MM.1S (cell line): ENCODE measurements at places on chromosomes 2 and 18.

- H3K27ac ChIP-seq = no peak overlapping the region
- no peaks in the 10 kb centered on the region for H3K4me1 ChIP-seq
- H3K36me3 ChIP-seq = no peaks in the 10 kb centered on the region
- no peak overlapping the region for H3K4me3 ChIP-seq
- no peak for DNase-seq
- H3K27me3 ChIP-seq = no peaks in the 10 kb centered on the region
These were observed 162.4 kb downstream of the EML6 start for GRCh38 chr2:54885891-54886290.

DNA sequence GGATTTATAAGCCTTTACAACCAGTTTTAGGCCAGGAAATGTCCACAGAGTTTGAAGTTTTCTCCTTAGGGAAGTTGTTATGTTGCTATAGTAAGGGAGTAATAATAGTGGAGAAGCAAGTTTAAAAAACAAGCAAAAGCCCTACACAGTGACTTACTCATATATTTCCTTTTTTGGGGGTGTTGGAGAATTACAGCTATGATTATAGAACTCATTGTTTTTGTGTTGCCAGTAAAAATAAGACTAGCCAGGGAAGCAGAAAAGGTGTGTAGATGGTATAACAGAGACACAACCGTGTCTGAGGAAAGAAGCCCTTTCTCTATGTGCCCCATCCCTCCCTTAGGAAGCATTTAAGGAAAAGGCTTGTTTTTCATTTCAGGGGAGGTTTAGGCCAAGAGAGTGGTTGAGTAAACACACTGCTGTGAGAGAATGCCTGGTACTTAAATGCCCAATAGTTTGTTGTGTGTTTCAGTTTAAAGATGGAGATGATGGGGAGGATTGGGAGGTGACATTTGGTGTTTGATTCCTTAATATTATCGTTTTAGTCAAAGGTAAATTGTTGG lies 2.3 kb downstream of the VAPA start:
- H3K27ac ChIP-seq = no peak overlapping the region; the same call in 1 of the 2 replicates
- H3K4me3 ChIP-seq = peak overlapping the region; percentile 85
- no peaks in the 10 kb centered on the region for H3K27me3 ChIP-seq
- no peak for DNase-seq
- peaks cover 33% of the 10 kb centered on the region for H3K4me1 ChIP-seq

- H3K36me3 ChIP-seq = no peaks in the 10 kb centered on the region
- no peaks in the 10 kb centered on the region for H3K27me3 ChIP-seq
- DNase-seq = no peak
- H3K4me1 ChIP-seq = no peaks in the 10 kb centered on the region
These were observed 61.7 kb downstream of the ACKR3 start for GRCh38 chr2:236631281-236631855.

GRCh38 chr2:179264368-179265081 lies at the start of gene SESTD1:
SESTD1 (minus strand) TSS chr2:179264832; CDS start chr2:179191841, 72,991 bp downstream.
- H3K27me3 ChIP-seq = 0 out of 2 replicates have a peak, but pooled peaks cover 3% of the 10 kb centered on the region
- DNase-seq = peak; percentile 60
- H3K36me3 ChIP-seq = no peaks in the 10 kb centered on the region

GRCh38 chr18:3306391-3306790 lies 44.5 kb downstream of the MYL12B start:
- DNase-seq = no peak
- H3K27ac ChIP-seq = no peak overlapping the region
- H3K4me1 ChIP-seq = no peaks in the 10 kb centered on the region
- no peak overlapping the region for H3K4me3 ChIP-seq

DNA sequence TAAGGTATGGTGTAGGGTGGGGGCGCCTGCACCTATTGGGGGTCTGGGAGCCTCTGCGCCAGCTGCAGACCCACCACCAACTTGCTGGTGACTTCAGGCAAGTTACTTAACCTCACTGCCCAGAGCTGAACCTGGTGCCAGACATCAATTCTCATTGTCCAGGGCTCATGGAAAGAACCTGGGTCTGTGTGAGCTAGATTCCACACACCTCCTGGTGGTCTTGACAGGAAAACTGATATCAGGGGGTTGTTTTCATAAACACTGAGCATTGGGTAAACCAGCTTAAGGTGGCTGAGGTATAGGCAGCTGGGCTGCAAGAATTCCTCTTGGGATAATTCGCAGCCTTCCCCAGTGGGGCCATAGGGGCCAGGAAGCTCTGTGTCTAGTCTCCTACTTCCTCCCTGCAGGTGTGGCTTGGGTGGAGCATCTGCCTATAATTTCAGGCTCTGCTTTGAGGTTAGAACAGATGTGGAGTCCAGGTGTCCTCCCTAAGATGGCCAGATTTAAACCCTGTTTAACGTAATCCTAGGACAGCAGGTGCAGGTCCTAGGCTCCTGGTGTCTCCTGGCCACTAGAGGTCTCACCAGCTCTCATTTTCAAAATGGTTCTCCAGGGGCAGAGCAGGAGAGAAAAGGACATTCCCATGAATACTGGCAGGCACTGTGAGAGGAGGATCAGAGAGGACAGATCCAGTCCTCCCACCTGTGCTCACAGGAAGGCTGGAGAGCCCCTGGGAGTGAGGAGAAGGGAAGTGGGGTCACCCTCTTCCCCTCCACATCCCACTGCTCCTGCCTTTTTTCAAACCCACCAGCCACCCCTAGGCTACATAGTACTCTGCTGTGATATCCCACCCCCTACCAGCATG lies 100.4 kb upstream of the SMAD2 start:
- no peak overlapping the region for H3K27ac ChIP-seq
- H3K4me1 ChIP-seq = no peaks in the 10 kb centered on the region
- H3K27me3 ChIP-seq = no peaks in the 10 kb centered on the region
- no peaks in the 10 kb centered on the region for H3K36me3 ChIP-seq

GRCh38 chr2:127185093-127185492 lies 35.0 kb downstream of the CYP27C1 start:
- no peak overlapping the region for H3K27ac ChIP-seq
- no peaks in the 10 kb centered on the region for H3K4me1 ChIP-seq
- no peaks in the 10 kb centered on the region for H3K27me3 ChIP-seq
- no peak overlapping the region for H3K4me3 ChIP-seq

DNA sequence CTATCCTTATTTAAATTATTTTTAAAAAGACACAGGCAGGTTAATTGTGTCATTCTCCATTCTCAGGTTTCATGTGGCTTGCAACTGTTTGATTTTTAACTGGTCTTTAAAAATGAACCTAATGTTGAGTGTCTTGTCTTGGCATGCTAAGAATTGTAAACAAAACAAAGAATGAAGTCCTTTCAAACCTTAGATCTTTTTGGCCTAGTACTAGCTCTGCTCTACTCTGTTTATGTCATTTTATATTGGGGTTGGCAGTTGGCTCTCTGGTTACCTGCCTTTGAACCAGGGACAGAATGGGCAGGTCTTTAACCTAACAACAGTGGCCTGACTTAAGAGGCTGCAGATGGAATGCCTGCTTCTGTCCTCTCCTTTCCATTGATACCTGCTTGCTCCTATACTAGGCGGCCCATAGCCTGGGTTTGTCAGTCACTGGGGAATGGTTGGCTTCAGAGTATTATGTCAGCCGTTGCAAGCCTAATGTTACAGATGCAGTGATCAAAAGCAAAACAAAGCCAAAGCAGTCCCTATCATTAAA lies 85.5 kb downstream of the MTA3 start:
- no peak for DNase-seq
- no peak overlapping the region for H3K4me3 ChIP-seq
- no peaks in the 10 kb centered on the region for H3K27me3 ChIP-seq
- H3K27ac ChIP-seq = no peak overlapping the region

GRCh38 chr2:56522605-56523089 lies 338.9 kb downstream of the CCDC85A start:
- no peak overlapping the region for H3K27ac ChIP-seq
- no peaks in the 10 kb centered on the region for H3K27me3 ChIP-seq
- H3K4me3 ChIP-seq = no peak overlapping the region
- H3K36me3 ChIP-seq = no peaks in the 10 kb centered on the region
- no peaks in the 10 kb centered on the region for H3K4me1 ChIP-seq
- DNase-seq = no peak

GRCh38 chr2:159090514-159091201 lies 122.2 kb downstream of the TANC1 start:
- H3K27ac ChIP-seq = no peak overlapping the region
- no peak for DNase-seq
- no peaks in the 10 kb centered on the region for H3K36me3 ChIP-seq
- H3K4me1 ChIP-seq = peaks cover 19% of the 10 kb centered on the region
- H3K4me3 ChIP-seq = no peak overlapping the region

DNA sequence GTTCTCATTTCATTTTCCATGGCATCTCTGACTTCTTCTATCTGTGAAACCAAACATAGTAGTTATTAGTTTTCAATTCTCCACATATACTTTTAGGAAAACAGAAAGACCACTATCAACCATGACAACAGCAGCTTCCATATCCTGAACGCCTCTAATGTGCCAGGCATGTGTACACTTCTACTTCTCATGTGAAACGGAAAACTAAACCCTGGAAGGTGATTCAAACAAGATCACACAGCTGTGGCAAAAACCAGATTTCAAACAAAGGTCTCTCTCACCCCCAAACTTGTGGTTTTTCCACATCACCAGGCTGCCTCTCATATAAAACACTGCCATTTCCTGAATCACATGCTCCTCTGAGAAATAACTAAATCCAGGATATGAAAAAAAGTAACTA lies 41.8 kb downstream of the PTCD3 start:
- H3K4me3 ChIP-seq = no peak overlapping the region
- no peaks in the 10 kb centered on the region for H3K4me1 ChIP-seq
- no peak for DNase-seq
- no peaks in the 10 kb centered on the region for H3K27me3 ChIP-seq
- peaks cover 30% of the 10 kb centered on the region for H3K36me3 ChIP-seq
- no peak overlapping the region for H3K27ac ChIP-seq

DNA sequence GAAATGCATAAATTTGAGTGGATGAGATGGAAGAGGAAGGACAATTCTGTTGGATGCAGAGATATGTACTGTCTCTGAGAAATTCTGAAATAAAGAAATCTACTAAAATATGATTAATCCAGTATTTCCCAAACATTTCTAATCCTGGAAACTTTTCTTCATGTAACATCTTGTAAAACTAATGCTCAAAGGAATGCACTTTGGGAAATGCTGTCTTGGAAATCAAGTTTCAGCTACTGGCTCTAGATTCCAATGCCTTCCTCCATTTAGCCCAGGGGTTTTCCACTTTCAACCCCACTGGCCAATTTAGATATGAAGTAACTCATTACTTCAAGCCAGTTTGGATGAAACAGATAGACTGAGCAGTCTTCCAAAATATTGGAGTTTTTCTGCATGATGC lies 355.1 kb downstream of the TXNL1 start:
- H3K27me3 ChIP-seq = no peaks in the 10 kb centered on the region
- H3K27ac ChIP-seq = no peak overlapping the region
- H3K4me3 ChIP-seq = no peak overlapping the region
- DNase-seq = no peak

- peaks cover 49% of the 10 kb centered on the region for H3K4me1 ChIP-seq
- H3K27me3 ChIP-seq = no peaks in the 10 kb centered on the region
- H3K36me3 ChIP-seq = peaks cover 24% of the 10 kb centered on the region; the same call in 1 of the 2 replicates
- no peak for DNase-seq
- H3K4me3 ChIP-seq = no peak overlapping the region
These were observed 102.9 kb downstream of the CABLES1 start for GRCh38 chr18:23238152-23238531.

DNA sequence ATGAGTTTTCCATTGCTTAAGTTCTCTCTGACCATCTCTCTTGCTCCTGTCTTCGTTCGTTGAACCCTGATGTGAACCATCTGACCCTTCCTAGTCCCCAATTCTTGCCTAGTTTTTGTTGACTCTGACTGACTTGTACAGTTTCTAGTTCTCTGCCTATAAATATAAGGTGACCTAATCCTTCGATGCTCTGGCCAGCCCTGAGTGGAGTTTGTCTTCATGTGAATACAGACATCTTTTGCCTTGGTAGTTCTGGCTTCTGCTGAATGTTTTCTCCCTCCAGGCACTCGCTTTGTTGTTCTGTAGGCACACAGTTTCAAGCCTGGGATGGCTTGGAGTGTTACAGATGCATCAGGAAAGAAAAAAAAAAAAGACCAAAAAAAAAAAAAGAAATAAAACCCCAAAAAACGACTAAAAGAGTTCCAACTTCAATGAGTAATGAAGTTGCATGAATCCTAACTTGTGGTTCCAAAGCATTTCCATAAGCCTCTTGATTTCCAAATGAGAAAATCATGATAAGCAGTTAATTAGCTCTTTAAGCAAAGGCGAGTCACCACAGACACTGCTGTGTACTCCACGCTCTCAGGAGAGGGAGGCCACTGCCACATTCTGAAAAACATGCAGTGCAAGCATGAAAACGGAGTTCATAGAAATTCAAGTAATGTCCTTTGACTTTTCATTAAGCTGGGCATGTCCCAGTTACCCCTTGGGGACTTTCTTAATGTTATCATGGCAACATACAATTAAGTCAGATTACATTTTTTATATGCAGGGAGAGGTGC lies 165.2 kb downstream of the TDRD15 start:
- no peaks in the 10 kb centered on the region for H3K27me3 ChIP-seq
- DNase-seq = no peak
- H3K4me3 ChIP-seq = no peak overlapping the region

DNA sequence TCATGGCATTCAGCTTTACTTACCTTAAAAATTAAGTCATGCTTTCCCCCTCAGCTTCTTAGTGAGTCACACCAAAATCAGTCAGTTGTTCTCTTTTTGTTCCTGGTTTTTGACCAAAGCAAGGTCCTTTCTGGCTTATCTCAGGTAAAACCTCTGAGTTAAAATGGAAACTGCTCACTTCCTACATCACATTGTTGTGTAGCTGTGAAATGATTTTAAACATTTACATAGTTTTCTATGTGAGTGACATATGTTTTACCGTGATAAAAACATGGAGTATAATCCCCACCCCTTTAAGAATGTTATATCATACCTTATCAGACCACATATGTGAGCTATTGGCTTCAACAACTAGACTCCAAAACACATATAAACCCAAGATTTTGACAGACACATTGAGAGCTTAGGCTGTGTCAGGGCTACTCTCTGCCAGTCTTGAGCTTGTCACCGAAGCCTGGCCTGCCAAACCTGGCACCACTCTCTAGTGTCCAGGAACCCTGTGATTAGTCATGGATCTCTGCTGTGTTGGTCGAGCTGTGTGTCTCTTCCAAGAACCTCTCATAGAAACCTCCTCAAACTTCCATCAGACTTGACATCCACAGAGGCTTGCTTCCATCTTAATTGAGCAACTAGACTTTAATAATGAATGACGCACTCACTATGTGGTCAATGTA lies 294.5 kb upstream of the FBXO11 start:
- no peak overlapping the region for H3K4me3 ChIP-seq
- no peaks in the 10 kb centered on the region for H3K27me3 ChIP-seq
- no peaks in the 10 kb centered on the region for H3K4me1 ChIP-seq

- no peak for DNase-seq
- H3K27me3 ChIP-seq = no peaks in the 10 kb centered on the region
- H3K4me1 ChIP-seq = no peaks in the 10 kb centered on the region
- H3K27ac ChIP-seq = no peak overlapping the region
These were observed 1925.9 kb upstream of the LRRTM1 start for GRCh38 chr2:82230406-82230805.

GRCh38 chr2:230664128-230664527 lies 48.5 kb upstream of the CAB39 start:
- no peak overlapping the region for H3K4me3 ChIP-seq
- H3K27me3 ChIP-seq = no peaks in the 10 kb centered on the region
- no peak for DNase-seq
